ENCODE measurements at places on chromosomes 11 and 22.

- DNase-seq = no peak
Observed at GRCh38 chr11:96538104-96538503, 148.3 kb downstream of the JRKL start.

DNA sequence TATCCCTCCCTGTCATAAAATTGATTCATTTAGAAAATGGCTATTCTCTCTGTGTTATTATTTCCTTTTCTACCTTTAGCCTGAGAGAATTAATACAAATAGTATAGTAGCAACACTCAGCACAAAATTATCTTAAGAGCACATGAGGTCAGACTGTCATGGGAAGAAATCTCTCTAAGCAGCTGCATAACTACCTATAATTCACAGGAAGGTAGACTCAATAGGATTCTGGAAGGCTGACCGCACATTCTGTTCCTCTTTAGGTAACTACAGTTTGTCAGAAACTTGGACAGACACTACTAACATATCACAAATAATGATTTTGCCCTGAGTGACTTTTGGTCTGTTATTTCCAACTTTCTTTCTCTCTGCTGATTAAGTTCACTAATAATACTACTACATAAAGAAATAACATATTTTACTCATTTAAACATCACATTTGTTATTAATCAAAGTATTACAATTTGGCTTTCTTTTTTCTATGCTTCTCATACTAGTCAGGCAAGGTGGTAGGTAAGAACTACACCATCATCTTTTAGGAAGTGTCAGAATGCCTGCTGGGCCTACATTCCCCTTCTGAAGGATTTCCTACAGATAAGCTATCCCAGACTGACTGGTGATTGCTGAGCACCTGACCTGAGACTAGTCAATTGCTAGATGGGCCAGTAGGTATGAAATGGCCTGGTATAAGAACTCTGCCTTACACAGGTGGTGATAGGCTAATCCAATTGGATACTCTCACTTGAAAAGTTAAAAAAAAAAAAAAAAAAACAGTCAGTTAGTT lies 325.1 kb downstream of the DLG2 start:
- no peak for DNase-seq

DNA sequence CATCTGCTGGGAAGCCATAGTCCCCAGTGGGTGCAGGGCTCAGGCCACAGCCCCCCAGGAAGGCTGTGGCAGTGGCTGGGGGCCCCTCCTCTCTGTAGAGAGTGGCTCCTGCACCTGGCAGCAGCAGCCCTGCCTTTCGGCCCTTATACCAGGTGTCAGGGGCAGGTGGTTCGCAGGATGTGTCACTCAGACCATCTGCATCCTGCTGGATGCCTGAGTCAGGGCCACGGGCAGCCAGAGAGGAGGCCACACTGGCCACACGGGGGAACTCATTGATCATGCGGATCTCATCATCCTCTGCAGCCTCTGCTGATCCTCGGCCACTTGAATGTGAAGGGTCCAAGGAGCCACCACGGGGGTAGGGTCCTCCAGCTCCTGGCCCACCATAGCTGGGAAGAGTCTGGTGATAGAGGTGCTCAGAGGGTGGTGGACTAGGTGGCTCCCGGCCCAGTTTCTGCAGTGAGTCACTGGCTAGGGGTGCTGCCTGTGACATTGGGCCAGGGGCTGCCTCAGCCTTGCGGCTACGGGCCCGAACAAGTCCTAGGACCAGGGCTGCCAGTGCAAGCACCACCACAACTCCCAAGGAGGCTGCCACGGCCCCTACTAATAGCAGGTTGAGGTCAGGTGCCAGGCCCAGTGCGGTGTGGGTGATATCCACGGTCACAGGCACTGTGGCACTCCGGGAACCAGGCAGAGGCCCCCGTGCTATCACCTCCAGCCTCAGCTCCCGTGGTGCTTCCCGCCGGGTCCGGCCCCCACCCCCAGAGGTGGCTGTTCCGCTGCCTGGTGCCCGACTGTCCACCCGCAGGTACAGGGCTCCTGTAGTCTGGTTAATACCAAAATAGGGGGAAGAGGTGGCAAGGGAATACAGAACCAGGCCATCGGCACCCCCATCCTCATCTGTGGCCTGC lies 3.3 kb upstream of the TPP1 start:
- DNase-seq = peak; percentile 4

GRCh38 chr11:65185869-65186341 lies 4.2 kb downstream of the CAPN1 start:
- no peak for DNase-seq

GRCh38 chr11:110219006-110219785 lies 77.2 kb downstream of the RDX start:
- no peak for DNase-seq

- DNase-seq = peak; percentile 57
Observed at GRCh38 chr11:113497066-113497910, 22.1 kb upstream of the DRD2 start.

GRCh38 chr11:83035070-83035854 lies 36.4 kb downstream of the RAB30 start:
- DNase-seq = no peak

DNA sequence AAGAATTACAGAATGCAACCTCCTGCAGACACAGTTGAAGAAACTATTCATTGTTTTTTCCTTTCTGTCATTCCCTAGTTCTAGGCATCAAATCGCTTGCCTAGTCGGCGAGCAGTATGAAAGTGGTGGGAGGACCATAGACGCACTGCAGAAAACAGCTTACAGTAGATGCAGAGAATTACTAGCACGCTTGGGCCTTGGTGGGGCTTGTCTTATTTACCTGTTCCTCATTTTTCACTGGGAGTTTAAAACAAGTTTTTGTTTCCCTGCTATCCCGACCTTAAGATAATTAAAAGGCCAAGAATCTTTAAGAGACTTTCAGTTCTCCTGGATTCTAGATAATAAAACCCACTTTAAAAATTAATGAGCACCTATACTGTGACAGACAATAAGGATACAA lies 713 bp upstream of the ARL14EP start:
- no peak for DNase-seq

- DNase-seq = no peak
Observed at GRCh38 chr11:104095791-104096190, 59.4 kb downstream of the DDI1 start.

DNA sequence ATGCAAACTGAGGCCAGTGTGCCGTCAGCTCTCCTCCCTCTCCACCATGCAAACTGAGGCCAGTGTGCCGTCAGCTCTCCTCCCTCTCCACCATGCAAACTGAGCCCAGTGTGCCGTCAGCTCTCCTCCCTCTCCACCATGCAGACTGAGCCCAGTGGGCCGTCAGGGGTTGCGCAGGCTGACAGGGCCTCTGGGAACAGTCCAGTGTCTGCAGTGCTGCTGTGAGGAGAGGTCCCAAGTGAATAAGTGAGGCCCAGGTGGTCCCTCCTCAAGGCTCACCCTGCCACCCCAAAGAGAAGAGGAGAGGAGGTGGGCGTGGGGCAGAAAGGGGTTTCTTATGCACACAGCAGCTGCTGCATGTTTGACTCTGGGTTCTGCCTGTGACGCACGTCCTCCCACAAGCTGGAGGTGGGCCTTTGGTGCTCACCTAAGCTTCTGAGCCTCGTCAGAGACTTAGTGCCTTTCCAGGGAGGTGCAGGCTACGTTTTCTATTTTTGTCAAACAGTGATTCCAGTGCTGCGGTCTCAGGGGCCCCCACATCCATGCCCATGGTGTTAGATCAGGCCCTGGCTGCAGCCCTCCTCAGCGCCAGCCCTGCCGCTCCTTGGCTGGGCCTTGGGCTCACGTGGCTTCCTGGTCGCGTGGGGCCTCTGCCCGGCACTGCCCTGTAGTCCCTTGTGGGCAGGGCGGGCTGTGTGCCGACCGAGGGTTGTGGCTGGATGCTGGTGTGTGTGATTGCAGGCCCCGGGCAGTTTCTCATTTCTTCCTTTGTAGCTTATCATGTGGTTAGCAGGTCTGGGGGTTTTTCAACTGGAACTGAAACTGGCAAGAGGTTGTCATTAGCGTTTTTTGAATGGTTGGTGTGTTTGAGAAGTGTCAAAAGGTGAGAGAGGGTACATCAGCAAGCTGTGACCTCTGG lies 7.1 kb downstream of the TPCN2 start:
- DNase-seq = no peak

DNA sequence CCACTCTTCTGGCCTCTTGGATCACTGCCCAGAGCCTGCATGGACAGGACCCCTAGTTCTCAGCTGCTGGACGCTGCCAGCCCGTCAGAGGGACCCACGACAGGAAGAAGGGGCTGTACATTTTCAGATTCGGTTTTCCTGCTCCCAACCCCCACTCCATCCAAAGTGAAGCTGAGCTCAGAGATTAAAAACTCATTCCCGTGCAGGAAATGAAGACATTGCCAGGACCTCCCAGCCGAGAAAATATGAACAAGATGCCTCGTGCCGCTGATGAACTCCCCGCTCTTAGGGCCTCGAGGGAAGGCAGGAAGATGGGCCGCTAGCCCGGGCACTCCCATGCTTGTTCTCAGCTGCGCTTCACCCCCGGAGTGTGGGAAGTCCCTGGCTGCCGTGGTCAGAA lies 36.1 kb downstream of the RPUSD4 start:
- DNase-seq = no peak

GRCh38 chr11:111834432-111835163 lies 36.8 kb downstream of the ALG9 start:
- DNase-seq = no peak

- no peak for DNase-seq
Observed at GRCh38 chr22:19708321-19709011, 5.8 kb upstream of the SEPTIN5 start.
